ENCODE measurements at places on chromosomes 3 and 15.

- DNase-seq: no peak
Measured at GRCh38 chr3:53821631-53822121, 24.5 kb downstream of the CHDH start.

DNA sequence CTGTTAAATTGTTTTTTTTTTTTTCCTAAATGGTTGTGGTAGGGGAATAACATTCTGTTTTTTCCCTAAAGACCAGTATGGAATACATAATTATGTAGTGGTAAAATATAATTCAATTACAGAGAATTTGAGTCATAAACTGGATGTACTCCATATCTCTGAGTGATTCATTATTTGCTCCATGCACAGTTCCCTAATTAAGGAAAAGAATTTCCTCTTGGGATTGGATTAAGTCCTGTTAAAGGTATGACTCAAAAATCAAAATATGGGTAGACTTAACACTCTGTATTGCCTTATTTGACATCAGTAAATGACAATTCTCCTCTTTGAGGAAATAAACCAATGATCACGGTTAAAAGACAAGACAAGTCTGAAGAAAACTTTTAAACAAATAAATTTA, 78.0 kb upstream of the KCNH8 start:
- DNase-seq: no peak

- no peak for DNase-seq
Measured at GRCh38 chr3:105278688-105279087, 88.0 kb upstream of the ALCAM start.

- no peak for DNase-seq
Measured at GRCh38 chr3:110542552-110543150, 529.0 kb upstream of the NECTIN3 start.

- peak; percentile 22 for DNase-seq
Measured at GRCh38 chr3:194573680-194574437, 59.4 kb downstream of the TMEM44 start.

DNA sequence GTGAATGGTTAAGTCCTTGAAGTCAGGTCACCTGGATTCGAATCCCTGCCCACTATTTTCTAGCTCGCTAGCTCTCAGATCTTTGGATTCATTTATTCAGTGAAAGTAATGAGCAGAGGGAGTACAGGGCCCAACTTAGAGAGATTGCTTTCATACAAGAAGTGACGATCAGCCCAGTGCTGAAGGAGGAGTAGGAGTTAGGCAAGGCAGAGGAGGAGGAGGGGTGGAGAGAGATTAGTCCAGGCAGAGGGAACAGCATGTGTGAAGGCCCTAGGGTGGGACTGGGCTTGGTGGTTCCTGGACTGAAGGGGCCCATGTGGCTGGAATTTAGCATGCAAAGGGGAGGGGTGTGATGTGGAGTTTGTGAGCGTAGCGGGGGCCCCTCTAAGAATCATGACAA, 3.8 kb upstream of the CHRNA5 start:
- DNase-seq: no peak

GRCh38 chr15:81754078-81754477, 291.7 kb downstream of the MEX3B start:
- DNase-seq: no peak

DNA sequence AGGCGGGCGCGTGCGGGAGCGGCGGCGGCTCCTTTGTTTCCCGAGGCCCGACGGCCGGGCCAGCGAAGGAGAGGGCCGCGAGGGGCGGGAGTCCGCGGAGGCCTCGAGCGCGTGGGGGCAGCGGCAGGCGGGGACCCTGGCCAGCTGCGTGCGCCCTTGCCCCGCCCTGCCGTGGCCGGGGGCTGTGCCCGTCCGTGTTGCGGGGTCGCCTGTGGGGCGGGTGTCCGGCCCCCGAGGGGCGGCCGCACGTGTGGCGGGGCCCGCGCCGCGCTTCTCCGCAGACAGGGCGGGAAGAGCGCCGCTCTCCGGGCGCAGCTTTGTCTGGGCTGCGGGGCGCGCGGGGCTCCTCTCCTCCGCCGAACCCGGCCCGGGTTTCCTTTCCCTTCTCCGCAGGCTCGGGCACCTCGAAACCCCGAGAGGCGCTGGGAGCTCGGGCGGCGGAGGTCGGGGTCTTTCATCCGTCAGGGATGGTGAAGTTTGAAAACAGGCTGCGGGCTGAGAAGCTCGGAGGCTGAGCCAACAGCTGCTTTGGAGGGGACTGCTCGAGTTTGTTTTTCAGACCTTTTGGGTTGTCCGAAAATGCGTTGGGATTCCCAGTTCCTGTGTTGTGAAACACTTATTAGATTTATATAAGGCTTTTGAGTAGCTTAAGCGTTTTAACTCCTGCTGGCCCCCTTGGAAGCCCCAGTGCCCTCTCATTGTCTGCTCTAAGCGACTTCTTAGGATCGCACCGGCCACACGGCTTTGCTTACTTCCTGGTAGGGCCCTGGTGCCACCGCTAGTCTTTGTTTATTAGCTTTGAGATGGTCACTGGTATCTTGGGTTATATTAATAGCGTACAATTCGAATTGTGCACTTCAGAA, 817 bp downstream of the USP3 start:
- DNase-seq: peak; percentile 21

- DNase-seq: no peak
Measured at GRCh38 chr15:58185439-58185838, 47.3 kb downstream of the AQP9 start.

GRCh38 chr3:77042343-77042742, 2.4 kb downstream of the ROBO2 start:
- DNase-seq: no peak

DNA sequence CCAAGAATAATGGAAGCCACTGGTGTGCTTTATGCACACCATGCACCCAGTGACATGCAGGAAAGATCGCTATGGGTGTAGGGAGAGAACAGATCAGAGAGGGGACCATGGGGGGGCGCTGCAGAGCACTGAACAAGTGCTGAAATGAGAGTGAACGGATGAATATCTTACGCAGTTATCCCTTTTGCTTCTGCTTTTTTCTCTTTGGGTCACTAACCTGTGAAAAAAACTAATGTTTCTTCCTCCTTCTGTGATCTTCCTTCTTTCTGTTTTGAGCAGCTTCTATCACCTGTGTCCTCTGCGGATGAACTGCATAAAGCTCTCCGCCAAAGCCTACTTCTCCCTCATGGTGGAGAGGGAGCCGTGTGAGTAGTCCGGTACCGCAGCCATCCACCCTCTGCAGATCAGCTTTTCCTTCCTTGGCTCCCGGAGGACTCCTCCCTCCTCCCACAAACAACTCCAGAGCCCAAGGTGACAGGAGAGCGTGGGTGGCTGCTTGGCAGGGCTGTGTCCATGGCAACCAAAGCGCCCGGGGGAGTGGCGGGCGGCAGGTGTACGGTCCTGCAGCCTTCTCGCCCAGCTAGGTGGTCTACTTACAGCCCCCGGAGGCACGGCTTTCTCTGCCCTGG, 106.2 kb downstream of the DGKG start:
- DNase-seq: no peak

DNA sequence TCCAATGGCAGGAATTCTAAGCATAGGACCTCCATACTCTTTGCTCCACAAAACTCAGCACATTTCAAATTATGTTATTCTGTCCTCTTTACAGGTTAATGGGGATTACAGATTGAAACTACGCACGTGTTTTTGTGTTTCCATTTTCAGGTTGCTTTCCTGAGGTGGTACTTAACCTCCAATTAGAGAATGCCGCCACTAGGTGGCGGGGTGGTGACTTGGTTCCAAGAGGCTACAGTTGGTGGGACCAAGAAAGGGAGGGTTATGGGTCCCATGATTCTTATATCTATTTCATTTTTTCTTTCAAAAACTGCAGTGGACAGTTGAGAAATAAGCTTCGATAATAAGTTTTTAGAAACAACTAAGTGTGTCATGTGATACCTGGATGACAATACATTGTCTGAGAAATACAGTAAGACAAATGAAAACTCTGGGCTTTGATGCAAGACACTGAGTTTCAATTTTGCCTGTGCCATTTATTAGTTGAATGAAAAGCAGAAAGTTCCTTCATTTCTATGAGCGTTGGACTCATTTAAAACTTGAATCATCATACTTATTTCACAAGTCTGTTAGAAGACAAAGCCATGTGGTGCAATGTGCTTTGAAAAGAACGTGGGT, 539.0 kb downstream of the FGF12 start:
- no peak for DNase-seq

DNA sequence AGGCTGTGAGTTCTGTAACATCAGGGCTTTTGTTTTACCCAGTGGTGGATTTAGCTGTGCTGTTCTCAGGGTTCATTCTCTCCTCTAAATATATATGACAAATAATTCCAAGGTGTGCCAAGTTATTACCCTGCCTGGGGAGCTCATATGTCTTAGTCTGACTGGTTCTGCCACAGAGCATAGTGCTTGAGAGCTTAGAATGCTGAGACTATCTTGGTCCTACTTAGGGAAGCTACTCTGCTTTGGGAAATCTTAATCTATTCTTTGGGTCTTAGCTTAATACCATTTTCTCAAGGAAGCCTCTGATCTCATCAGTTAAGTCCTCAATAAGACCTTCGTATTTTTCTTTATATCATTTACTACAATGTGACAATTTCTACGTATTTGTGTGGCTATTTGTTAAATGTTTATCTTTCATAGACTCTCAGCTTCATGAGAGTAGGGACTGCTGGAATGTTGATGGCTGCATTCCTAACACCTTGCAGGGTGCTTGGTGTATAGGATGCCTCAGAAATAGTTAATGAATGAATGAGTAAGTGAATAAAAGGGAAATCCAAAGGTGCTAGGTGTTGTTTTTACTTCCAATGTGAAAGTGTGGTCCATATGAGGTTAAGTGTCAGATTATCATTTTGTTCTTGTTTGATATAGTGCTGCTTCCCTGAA, 1.8 kb downstream of the OTOL1 start:
- no peak for DNase-seq

DNA sequence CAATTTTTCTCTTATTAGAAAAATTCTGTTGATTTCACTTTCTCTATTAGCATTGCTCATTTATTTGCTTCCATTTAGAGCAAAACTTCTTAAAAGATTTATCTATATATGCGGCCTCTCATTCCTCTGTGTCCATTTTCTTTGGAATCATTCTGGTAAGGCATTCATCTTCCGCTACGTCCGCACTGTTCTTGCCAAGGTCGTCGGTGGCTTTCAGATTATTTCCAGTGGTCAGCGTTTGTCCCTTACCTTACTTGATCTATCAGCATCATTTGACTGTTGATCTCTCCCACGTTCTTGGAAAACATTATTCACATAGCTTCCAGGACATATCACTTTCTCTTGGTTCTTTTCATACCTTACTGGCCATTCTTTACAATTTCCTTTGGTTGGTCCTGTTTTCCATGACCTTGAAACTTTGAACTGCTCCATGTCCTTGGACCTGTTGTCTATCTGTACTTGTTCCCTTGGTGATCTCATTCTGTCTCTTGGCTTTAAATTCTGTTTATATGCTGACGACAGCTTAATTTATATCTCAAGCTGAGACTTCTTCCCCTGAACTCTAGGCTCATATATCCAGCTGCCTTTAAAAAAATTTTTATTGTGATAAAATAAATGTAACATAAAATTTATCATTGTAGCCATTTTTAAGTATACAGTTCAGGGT, 54.5 kb downstream of the SLMAP start:
- DNase-seq: no peak

GRCh38 chr15:64066451-64066850, 20.2 kb upstream of the DAPK2 start:
- DNase-seq: no peak

DNA sequence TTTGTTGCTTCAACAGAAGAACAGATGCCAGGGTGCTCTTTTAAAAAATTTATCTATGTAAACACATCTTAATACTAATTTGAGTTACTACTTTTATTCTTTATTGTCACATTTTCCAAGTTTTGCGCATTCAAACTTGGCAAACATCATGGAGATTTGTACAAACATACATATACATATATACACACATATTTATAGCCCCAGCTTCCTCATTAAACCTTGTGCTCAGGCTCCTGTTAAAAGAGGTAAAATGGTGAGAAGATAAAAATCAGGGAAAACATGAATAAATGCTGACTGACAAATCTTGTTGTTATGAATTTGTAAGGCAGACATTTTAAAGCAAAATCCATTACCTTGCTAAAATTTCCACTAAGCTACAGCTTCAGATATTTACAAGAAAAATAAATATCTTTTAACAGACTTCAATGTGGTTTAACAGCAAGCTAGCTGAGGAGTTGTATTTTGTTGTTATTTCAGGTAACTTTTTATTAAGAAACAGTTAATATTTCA, 27.1 kb downstream of the CDV3 start:
- no peak for DNase-seq

- no peak for DNase-seq
Measured at GRCh38 chr15:99180086-99180963, 69.1 kb downstream of the TTC23 start.

- no peak for DNase-seq
Measured at GRCh38 chr3:21654662-21655061, 96.3 kb downstream of the ZNF385D start.

DNA sequence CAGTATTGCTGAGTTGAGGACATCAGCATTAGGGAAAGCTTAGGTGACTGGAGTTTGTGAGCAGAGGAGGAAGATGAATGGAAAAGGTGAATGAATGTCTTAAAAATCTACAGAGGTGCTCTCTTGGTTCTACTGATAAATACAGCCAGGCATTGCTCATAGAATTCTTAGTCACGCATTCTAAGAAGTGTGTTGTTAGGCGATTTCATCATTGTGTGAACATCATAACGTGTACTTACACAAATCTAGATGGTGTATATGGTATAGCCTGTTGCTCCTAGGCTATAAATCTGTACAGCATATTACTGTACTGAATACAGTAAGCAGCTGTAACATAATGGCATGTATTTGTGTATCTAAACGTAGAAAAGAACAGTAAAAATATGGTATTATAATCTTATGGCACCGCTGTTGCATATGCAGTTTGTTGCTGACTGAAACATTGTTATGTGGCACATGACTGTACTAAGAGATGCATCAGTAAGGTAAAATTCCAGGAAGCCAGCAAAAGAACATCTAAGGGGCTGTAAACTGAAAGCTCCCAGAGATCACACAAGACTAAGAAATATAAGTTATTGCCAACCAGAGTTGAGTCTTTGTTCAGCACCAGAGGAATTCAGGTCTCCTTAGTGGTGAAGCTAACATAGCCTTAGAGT, 42.9 kb upstream of the ASB14 start:
- DNase-seq: no peak

- DNase-seq: no peak
Measured at GRCh38 chr15:33310481-33311311, at the start of gene RYR3. TSS of gene RYR3 (plus strand) at chr15:33310967. CDS start at chr15:33311046, 79 bp downstream.

DNA sequence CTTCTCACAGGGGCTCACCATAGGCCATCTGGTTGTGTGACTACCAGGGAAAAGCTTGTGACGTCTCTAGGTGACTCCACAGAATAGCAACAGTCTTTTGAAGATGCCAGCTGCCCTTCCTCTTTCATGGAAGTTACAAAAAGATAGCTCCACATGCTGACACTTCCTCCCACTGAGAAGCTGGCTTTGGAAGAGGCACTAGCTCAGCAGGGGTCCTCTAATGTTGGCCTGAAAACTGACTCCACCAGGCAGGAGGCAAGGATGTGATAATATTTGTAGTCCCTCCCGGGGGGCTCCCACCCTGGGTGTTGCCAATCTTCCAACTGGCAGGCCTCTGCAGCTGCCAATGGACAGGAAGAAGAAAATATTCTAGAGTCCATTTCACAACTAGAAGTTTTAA, 343.5 kb downstream of the NEK10 start:
- DNase-seq: no peak

GRCh38 chr15:31013863-31014607, 22.6 kb upstream of the MTMR10 start:
- DNase-seq: no peak

All from T-helper 17 cell (primary cell).